NCI-H1436 treated with DMSO at 0.1 percent for 48 hours (cell line): ENCODE measurements at places on chromosomes 12 and 14.

GRCh38 chr12:28883406-28883997, 265.6 kb upstream of the FAR2 start:
- no peak for DNase-seq

DNA sequence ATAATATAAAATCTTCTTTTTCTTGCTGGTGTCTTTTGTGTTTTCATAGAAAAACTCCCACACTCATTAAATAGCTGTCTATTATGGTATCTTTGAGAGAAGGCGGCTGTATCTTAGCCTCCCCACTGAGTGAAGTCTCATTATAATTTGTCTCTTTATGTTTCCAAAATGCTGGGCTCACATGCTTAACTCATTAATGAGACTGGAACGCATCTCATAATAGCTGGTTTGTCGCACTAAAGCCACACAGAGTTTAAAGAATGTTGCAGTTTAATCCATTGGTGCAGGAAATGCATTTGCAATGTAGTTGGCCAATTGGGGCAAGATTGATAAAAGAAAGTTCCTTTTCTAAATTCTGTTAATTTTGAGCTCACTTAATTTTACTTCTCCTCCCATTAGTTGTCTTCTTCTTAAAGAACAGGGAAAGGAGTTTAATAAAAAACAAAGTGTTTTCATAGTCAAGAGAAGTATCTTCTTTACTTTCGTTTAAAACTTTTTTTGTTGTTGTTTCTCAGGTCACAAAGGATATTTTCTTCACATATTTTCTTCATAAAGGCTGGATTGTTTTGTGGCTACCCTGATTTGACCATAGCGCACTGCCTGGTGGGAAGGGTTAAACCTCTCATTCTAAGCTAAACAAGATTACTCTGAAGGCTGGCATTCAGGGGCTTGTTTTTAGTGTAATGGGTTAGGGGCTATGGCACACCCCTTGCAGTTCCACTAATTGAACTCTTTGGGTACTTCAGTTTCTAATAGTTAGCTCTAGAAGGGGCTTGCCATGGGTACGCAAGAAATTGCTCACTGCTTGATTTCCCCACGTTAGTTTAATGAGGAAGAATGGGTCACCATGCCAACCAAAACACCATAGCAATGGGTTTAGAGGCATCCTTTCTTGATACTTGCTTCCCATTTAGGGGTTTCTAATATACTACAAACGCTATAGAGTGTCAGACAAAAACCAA, 197.0 kb downstream of the TMTC2 start:
- no peak for DNase-seq

GRCh38 chr12:85955127-85955526, 81.0 kb downstream of the NTS start:
- no peak for DNase-seq

- no peak for DNase-seq
These were observed 31.8 kb downstream of the PAH start for GRCh38 chr12:102885043-102885932.

GRCh38 chr12:2580821-2581220, 213.9 kb upstream of the FKBP4 start:
- no peak for DNase-seq

DNA sequence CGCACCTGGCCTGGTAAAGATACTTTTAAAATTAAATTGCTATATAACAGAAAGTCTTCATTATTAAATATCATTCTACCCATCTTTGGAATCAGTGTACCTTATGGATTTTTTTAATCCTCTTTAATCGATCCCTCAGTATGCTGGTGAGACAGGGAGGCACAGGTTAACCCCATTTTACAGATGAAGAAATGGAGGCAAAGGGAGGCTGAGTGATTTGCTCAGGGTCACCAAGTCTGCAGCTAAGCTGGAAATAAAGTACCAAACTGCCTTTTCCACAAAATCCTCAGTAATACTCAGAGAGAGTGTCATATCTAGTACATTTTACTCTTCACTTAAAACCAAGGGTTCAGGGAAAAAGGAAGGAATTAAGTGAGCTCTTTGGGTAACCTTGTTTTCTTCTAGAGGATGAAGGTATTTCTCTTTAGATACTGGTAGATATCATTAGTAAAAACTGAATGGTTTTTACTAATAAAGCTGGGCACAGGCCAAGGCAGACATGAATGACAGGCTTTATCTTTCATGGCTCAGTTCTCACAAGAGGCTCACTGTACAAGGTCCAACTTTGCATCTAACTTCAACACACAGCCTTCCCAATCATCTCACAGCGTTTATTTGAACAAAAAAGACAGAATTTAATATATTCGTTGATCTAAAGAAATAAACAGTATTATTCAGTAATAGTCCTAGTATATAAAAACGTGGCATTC, 35.3 kb upstream of the TTC7B start:
- no peak for DNase-seq

DNA sequence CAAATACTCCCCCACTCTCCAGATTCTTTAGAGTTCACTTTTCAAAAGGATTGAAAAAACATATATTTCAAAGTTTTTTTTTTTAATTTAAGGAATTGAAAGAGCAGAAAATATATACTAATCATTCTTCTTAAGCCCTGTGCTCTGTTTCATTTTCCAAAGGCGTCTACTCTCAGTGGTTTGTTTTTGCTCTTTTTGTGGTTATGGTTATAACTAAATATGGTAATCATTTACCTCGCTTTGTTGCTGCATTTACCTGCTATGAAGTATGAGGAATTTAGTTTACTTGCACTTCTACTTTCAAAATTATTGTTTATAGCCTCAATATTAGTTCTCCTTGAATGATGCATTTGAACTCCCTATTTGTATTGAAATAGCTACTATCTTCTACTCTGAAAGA, 55.9 kb upstream of the LRRK2 start:
- DNase-seq, result no peak

DNA sequence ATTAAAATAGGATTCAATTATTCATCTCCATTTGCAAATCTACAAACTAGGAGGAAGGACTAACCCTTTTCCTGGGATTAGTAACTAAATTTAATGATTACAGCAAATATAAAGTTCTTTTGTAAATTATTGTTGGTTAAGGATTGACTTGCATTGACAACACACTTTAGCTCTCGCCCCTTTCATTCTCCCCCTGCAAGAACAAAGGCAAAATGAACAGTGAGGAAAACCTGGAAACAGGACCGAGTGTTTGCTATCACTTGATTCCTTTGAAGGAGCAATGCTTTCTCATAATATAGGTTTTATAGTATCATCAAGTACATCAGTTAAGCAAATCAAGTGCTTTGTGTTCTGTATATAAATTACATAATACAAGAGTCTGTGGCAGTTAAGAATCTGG, 7.4 kb upstream of the COX16 start:
- DNase-seq, result no peak

DNA sequence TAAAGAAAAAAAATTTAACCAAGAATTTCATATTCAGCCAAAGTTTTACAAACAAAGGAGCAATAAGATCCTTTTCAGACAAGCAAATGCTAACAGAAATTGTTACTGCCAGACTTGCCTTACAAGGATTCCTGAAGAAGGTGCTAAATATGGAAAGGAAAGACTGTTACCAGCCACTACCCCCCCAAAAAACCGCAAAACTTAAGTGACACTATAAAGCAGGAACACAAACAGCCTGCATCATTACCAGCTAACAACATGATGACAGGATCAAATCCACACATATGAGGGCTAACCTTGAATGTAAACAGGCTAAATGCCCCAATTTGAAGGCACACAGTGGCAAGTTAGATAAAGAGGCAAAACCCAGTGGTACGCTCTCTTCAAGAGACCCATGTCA, 55.7 kb downstream of the APOBEC1 start:
- no peak for DNase-seq

- DNase-seq, result no peak
These were observed 15.1 kb upstream of the PPFIBP1 start for GRCh38 chr12:27508736-27509431.
